ENCODE measurements at places on chromosomes 7 and 10. TPM values are rescaled to one million over a fixed set of nuclear protein-coding genes. Genes with fewer than 3 reads are reported as not detected.

The ACBD7 gene
- 1.7 TPM for total RNA-seq

The GSTO2 gene
- total RNA-seq = not detected

DNA sequence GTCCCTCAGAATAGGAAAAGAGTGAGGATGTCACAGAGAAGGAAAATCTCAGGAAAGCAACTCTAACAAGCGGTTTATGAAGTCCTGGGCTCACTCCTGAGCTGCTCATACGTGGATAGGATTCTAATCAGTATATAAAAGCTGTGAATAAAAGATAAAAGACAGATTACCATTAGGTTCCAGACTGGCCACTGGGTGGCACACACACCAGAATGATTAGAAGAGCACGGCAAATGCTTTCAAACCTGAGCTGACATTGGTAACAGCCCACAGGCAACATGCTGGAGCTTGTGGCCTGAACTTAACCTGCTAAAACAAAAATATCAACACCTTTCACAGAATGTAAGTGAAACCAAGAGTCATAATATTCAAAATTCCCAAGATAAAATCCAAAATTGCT is 370.8 kb downstream of the GRID1 start:
- DNase-seq = peak; percentile 15

DNA sequence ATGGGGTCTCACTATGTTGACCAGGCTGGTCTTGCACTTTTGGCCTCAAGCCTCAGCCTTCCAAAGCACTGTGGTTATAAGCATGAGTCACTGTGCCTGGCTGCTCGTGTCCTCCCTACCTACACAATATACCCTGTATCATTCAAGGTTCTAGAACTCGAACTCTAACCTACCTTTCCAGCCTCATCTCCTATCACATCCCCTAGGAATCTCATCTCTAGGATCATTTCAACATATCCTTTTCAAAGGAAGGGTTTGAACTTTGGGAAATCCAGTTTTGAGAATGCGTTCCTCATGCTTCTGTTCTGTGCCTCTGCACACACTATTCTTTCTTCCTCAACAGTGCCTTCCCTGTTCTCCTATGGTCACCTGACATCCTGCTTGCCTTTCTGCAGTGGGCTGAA is 87.8 kb upstream of the RHEB start:
- peak; percentile 30 for DNase-seq

- DNase-seq = no peak
These were observed 846 bp upstream of the CALML5 start for GRCh38 chr10:5500162-5500670.

The PAX4 gene
- not detected for total RNA-seq

GRCh38 chr7:157951300-157952049 is 614.7 kb downstream of the DNAJB6 start:
- no peak for DNase-seq

The VSTM2A gene
- total RNA-seq = 0.14 TPM

DNA sequence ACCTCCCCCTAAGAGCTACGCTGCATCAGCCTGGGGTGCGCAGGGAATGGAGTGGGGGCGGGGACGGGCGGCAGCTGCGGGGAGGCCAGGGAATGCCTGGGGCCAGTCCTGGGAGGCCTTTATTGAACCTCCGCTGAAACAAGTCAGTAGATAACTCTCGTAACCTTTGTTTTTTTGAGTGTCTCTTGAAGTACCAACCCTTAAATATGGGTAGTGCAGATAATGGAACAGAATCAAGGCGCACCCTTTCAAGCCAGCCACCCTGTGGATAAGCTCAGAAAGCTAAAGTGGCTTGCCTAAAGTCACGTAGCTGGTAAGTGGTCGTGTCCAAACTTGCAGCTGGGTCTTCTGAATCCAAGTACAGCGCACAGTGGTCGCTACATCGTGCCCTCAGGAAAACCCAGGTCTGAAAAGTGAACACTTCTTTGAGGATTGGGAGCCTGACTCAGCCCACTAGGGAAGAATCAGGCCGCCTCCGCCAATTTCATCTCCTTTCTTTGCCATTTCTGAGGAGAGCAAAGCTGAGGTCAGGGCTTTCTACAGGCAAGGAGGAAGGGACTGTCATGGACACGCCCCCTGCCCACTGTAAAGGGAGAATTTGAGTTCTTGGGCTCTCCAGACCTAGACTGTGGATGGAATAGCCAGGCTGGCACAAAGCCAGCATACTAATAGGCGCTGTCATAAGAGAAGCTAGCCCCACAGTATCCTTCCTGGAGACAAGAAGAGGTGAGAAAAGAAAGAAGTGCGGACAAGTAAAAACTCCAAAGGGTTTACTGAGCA is 3.2 kb upstream of the EGR2 start:
- no peak for DNase-seq

- DNase-seq = no peak
These were observed 26.7 kb downstream of the TMEM273 start for GRCh38 chr10:49161411-49161997.

DNA sequence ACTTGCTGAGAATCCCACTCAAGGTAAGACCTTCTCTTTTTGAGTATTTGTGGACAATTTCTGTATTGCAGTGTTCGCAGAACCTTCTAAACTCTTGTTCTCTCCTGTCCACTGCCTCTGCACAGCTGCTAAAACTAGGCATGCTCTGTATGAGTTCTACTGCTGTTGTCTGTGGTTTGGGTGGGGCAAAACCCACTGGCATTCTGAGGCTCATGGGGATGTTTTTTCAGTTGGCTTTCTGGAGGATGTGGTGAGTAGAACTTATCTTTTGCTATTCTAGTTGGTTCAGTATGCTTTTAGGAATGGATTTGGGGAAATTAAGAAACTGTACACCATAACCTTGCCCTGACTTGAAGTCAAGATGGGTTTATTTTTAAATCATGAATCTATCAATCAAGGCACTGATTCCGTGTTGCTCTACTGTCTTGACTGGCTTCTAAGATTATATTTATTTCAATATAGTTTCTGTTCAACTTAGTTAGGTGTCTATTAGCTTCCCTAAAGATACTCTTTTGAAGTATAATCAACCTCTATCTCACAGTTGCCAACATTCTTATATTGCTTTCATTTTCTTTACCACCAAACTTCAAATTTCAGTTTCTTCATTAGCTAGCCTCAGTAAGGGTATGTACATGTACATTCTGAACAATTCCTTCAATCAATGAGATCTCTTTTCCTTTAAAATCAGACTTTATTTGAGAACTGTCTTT is 25.0 kb upstream of the C1GALT1 start:
- DNase-seq = peak; percentile 85

DNA sequence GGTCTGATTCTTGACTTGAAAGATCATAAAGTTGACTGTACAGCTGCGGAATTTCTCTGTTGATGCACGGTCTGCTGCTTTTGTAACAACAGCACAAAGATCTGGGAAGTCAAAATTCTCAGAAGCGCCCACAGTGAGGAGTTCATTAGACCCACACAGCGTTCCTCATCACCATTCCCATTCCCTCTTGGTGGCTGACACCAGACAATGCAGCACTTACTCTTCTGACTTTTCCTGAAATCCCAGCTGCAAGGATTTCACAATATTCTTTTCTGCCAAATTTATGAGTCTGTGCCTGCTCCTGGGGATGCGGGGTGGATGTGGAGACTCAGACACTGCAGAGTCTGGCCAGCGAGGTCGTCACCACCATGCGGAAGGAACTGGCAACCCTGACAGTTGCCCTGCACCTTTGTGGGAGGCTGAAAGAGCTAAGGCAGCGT is 233.9 kb downstream of the FANK1 start:
- no peak for DNase-seq

- DNase-seq = no peak
These were observed 38.9 kb downstream of the BRAF start for GRCh38 chr7:140885735-140886334.

GRCh38 chr7:100573691-100574361 is at the start of gene SAP25:
SAP25 (minus strand) TSS chr7:100573900; CDS start chr7:100573742, 158 bp downstream.
- DNase-seq = no peak

DNA sequence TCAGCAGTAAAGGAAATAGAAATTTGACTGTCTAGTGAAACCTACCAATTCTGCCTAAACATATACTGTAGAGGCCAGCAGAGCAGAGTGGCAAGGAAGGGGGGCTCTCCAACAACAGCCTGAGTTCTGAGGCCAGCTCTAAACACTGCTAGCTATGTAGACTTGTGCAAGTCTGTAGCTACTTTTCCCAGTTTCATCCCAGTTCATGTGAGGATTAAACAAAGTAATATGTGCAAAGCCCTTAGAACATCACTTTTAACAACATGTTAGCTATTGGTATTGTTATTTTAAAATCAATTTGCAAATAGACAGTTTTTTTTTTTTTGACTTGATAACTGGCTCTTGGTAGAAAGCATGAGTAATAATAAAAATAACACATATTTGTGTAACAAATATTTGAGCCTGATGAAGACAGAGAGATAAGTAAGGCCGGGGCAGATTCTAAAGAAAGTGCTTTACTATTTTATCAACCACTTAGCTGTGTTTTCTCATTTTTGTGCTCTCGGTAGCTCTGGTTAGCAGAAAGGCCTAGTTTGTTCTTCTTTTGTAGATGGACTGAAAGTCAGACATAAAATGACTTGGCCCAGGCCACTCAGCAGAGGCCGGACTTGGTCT is 9.3 kb downstream of the CHST12 start:
- DNase-seq = no peak

The ASZ1 gene
- 0.14 TPM for total RNA-seq

DNA sequence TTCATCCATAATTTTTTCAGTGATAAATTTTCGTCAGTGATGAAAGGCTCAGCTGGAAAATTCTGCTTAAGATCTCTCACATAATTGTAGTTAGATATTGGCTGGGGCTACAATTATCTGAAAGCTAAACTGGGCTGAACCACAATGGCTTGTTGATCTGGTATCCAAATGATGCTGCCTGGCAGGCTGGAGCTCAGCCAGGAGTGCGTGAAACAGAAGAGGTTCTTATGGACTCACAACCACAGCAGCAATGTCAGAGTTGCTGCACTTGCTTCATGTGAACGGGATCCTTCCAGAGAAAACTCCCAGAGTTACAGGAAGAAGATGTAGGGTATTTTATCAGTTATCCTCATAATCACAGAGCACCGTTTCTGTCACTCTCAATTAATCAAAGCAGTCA is 533.2 kb upstream of the POM121L12 start:
- no peak for DNase-seq

DNA sequence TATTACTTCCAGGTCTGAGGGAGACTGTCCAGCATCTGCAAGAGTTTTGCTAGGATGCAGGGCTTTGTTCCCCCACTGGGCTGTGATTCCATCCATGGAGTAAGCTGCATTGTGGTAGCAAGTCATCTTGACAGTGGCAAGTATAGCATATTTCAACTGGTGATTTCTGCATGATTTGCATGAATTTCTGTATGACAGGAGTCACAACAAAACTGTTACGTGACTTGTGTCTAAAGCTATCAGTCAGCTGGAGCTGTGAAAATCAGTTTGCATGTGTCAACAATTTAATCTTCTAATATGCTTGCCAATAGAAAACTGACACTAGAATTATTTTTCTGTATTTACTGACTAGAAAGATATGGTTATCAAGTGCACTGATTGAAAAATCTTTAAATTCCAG is 344.3 kb downstream of the AUTS2 start:
- no peak for DNase-seq

The FAM25G gene
- not detected for total RNA-seq

DNA sequence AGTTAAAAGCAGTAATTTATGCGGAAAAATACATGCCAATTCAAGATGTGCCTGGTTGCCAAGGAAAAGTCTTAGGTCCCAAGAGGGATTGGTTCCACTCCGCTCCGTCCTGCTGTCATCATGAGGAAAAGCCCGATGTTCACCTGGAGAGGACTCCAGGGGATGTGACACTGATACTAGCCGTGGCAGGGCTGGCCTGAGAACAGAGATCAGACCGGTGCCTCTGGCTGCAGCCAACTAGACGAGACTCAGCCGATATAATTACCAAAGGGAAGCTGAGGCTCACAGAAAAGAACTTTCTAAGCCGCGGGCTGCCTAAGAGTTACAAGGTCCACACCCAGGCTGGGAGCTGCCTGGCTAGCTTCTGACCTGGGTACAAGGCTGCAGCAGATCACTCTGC is 81.3 kb upstream of the UNC5B start:
- no peak for DNase-seq

GRCh38 chr7:117237646-117238045 is 85.2 kb downstream of the WNT2 start:
- no peak for DNase-seq

- DNase-seq = no peak
These were observed 303.9 kb downstream of the REEP3 start for GRCh38 chr10:63825111-63825510.

The ACTL6B gene
- not detected for total RNA-seq

GRCh38 chr7:17963281-17963680 is 23.0 kb upstream of the SNX13 start:
- peak; percentile 45 for DNase-seq

The CEP55 gene
- 69.9 TPM for total RNA-seq

The TMEM273 gene
- 5.2 TPM for total RNA-seq

- DNase-seq = no peak
These were observed 3.0 kb downstream of the IRF5 start for GRCh38 chr7:128940494-128941322.
